ENCODE measurements at places on chromosomes 2 and 18.

DNA sequence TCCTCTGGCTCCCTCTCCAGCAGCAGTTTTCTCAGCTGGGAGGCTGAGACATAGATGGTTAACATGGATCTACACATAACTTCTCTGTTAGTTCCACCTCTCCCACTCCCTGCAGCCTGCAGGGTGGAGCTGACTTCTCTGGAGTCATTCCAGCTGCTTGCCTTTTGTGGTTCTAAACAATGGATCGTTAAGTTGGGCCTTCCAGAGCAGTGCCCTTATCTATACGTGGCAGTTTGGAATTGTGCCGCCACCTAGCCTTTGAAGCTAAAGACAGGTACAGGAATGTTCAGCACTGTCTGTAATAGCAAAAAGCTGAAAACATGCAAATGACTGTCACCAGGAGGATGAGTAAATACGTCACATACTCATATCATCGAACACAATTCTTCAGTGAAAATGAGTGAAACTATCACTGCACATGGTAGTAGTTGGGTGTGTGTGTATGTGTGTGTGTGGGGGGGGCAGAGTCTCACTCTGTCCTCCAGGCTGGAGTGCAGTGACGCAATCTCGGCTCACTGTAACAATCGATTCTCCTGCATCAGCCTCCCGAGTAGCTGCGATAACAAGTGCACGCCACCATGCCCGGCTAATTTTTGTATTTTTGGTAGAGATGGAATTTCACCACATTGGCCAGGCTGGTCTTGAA is 50.3 kb downstream of the SH2D6 start:
- no peak for DNase-seq

DNA sequence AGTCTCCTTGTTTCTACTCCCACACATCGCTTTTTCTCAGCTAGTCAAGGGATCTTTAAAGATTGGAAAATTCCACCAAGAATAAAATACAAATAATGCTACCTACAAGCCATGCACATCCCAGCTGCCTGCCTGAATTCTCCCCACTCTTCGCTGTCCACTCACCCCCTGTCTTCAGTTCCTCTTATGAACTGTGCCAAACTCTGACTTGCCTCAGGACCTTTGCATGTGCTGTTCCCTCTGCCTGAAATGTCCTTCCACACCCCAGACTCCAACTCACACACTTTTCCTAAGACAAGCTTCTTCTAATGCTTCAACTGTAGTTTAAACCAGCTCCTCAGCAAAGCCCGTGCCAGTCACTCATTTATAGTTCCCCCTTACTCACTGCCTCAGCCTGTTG is 260.0 kb downstream of the NAPG start:
- DNase-seq = no peak

DNA sequence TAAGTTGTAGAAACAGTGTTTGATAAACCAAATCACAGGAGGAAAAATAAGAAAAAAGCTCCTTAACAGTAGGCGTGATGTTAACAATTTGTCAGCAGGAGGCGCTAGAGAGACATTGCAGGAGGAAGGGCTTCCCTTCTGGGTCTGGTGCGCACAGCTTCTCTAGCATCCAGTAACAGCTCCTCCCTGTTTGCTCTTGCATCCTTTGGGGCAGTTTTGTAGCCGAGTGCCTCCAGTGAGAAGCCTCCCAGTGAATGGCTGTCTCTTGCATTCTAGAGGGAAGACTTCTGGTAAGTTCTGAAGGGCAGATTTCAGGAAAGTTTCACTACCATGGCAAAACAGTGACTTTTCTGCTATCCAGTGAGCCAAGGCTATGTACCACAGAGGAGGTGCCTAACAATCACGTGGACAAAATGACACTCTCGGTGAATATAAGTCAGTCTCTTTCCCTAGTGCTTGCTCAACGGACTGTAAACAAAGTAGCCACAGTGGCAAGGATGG is 9.5 kb upstream of the ZNF396 start:
- DNase-seq = no peak

- DNase-seq = no peak
These were observed 284.5 kb upstream of the EPAS1 start for GRCh38 chr2:46012618-46013240.

DNA sequence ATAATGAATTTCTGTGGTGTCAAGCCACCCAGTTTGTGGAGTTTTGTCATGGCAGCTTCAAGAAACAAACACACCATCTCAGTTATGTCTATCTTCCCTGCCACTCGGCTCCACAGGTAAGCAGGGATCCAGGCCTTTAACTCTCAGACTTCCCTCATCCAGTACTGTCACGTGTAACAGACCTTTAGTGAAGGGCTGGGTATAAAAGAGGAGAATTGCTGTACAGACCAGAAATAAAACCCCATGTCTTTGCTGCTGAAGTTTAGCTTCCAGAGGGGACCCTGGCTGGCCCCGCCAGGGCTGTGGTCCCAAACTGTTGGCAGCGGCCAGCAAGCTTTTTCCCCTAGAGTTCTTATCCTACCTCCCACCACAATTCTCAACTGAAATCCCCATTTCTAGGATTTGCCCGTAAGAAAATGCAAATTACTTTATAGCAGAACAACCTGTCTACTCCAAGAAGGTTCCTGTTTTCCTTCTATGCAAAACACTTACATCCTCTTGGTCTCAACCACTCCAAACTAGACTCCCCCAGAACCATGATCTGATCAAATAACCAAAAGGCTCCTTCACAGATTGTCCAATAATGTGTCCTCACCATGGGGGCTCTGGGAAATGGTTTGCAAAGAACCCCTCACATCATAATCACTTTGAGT is 438.0 kb upstream of the ID2 start:
- DNase-seq = no peak

GRCh38 chr18:50307400-50307737 is 19.9 kb upstream of the CXXC1 start:
- no peak for DNase-seq
